ENCODE measurements at places on chromosomes 4 and X.

DNA sequence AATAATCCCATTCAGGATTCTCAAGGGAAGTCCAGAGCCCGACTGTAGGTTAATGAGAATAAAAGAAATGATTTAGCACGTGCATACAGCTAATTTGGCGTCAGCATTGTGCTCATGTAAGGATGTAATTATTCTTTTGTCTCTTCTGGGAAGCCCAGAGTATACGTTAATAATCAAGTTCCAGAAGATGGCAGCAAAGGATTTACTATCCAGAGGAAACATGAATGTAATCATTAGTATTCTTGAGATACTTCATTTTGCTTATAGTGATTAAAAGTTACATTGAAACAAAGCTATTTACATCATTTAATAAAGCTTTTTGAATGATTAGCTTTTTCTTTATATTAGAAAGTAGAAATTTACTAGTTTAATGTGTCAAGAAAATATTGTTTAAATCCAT, 27.1 kb upstream of the MAP9 start:
- DNase-seq: no peak

DNA sequence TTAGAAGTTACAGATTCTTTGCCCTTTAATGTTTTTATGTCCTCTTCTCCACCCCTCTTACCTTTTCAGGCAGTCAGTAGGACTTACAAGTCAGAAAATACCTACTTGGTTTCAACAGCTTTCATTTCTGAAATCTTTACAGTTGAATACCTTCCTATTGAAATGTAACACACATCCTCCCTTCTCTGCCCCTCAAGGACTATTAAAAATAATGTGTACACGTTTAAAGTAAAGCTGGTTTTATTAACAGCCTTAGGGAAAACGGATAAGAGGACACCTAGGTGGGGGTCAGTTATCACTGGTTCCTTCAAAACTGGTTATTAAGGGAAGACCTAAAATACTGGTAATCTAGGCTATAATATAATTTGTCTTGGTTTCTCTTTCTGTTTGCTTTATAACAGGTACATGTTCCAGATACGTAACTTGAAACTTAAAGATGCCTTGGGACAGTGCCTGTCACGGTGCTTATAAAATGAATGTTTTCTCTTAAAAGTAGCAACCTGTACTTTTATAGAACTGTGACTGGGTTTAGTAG, 1.8 kb downstream of the CCSER1 start:
- no peak for DNase-seq

- DNase-seq: no peak
These were observed 84.7 kb downstream of the ARHGAP10 start for GRCh38 chr4:147816382-147817254.

DNA sequence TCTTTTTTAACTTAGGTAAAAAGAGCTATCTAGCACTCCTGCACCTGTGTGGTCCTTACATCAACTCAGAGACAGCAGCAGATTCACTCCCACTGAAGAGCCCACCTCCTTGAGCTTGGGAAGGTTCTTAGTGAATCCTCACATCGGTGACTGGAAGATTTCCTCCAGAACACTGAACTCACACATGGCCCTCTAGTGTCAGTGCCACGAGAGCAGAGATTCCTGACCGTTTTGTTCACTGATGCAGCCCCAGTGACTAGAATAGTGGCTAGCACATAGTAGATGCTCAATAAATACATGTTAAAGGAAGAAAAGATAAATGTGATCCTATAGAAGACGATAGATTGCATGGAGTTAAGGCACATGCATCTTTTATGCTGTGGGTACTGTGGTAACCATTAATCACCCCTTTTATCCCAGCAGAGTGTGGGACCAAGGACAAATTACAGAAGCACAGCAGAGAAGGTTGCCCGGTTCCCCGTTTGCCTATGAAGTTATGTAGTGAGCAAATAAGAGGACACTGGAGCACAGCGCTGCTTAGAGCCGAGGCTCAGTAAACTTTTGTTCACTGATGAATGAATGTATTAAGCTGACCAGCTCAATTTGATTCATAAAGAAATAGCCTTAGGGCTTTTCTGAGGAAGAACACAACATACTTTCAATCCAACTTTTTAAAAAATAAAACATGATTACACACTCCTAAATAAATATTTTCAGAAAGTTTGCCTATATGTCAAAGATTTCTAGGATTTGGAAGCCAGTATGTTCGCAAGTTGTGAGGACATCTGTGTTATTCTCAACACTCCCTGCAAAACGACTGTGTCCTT, 8.7 kb downstream of the GASK1B start:
- no peak for DNase-seq

Data from stimulated activated CD4-positive, alpha-beta T cell treated with anti-CD3 and anti-CD28 coated beads, Interleukin-2, amount 100 ng/mL, for 24 hours (primary cell).